ENCODE measurements at places on chromosomes 2 and 18.

GRCh38 chr2:144372410-144373080, 147.4 kb downstream of the ZEB2 start:
- no peak for DNase-seq

GRCh38 chr2:64328415-64328722, 125.6 kb upstream of the LGALSL start:
- no peak for DNase-seq

DNA sequence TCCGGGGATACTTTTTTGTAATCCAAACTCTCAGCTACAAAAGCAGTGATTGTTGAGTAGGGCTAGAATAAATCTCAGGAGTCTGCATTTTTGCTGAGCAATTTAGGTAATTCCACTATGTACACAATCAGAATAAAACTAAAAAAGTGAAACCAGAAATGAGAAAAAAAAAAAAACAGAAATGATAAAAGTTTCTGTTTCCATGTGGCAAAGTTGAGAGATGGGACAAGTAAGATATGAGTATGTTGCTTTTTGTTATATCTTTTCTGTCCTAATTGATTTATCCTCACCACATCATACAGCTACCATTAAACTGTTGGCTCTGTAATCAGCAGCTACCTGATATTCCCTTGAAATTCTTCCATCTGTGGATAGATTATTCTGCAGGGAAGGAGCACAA, 92.7 kb downstream of the VWC2L start:
- no peak for DNase-seq

DNA sequence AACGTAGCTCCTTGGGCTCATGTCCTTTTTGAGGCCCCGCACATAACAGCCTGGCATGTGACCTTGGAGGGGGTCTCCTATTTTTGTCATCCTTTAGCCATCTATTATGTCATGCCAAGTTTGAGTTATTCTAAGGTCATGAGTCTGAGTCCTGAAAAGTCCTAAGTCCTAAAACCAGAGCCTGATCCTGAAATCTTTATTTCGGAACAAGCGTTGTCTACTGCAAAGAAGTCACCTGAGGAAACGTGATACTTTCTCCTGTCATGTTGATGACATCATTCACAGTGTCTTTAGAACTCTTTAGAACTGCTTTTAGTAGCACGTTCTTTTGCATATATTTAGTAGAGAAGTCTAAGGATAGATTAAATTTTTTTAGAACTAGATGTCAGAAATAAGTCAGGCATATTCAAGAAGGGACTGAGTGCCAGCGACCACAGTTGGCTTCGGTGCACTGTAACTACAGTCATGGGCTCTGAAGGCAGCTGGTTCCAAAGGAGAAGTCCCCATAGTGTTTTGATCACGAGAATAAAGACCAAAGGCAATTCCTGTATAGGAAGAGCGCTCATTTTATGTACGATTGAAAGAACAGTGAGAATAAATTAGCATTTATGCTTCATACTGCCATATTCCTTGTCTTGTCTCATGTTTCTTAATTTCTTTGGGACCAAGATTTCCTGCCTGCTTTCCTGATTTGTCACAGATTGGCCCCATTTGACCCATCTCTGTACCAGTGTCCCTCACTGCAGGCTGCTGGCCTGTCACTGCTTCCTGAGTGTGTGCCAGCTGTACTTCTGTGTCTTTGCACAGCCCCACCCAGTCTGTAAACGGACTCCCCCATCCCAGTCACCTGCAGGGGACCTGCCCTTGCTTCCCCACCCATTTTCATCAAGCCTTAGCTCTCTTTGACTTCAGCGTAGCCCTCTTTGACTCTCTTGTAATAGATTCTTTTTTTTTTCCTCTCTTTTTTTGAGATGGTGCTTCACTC, 75.8 kb downstream of the ASAP2 start:
- no peak for DNase-seq

- no peak for DNase-seq
These were observed 29.4 kb upstream of the GMPPA start for GRCh38 chr2:219469186-219469724.

DNA sequence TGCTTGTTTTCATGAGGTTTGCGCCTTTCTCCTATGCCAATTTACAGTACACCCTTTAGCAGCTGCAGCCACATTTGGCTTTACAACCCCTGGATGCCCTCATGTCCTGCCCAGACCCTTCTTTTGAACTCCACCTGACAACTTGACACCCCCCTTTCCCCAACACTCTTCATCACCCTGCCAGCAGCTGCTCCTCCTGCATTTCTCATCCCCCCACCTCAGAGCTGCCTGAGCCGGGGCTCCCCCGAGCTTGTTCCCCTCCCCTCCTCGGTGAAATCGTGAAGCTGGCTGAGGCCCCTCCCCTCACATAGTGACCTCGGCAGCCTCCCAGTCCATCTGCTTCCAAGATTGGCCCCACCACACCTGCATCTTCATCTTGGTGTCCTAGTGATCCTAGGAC, 40.5 kb downstream of the LRRFIP1 start:
- no peak for DNase-seq

DNA sequence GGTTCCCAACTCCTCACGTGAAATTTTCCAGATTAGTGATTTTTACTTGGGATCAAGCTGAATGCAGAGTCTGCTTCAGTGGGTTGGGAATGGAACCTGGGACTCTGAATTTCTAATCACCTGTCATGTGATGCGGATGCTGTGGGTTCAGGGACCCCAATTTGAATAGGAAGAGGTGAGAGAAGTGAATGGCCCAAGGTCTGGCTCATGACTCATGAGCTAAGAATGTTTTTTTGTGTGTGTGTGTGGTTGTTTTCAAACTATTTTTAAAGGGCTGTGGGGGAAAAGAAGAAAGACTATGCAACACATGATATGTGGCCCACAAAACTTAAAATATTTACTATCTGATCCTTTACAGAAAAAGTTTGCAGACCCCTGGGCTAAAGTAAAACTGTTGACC, 108.5 kb upstream of the CYRIA start:
- no peak for DNase-seq

- no peak for DNase-seq
These were observed 153.4 kb downstream of the ERBB4 start for GRCh38 chr2:212385241-212385640.

DNA sequence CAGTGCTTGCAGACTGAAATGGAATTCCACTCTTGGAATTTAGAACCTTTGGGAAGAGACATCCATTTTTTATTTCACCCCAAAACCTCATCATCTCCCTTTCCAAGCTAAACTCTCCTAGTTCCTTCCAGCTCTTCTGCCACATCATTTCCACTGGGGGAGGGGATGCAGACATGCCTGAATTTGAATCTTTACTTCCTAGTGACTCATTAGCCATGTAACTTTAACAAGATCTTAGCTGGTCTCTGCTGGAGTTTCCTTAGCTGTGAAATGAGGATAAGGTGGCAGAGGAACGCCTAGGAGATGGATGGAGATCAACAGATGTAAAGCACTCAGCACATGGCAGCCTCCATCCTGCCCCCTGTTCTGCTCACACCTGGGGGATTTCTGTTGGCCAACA, 266.8 kb downstream of the EN1 start:
- DNase-seq, result no peak

DNA sequence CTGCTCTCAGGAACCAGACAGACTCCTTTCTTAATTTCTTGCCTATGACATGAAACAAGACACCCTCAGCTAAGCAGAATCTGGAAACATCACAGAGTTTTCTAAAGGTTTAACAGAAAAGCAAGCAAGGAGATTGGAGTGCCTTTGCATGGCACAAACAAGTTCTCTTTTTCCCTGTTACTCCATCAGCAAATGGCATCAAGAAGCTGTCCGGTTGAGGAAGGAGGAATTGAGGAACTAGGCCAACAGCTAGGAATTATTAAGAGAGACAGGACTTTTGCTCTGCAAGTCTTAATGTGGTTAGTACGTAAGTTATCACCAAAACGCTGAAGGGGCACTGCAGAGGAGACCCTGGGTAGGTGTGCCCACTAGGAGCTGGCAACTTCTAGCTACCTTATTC, 53.2 kb downstream of the NEB start:
- no peak for DNase-seq

DNA sequence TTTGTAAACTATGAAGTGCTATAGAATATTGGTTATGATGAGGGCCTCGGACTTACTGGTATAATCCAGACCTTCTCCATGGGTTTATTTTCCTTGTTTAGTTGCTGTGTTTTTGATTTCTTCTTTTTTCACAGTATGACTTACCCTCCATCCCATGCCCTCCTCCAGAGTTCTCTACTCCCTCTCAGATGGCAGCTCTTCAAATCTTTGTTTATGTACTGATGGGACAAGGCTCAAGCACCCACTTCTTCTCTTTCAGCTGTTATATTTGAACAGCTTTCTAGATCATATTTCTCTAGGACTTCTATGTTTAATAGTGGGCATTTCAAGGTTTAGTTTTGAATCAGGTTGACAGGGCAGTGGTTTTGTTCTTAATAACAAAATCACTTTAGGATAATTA, 43.9 kb downstream of the CLIP4 start:
- DNase-seq, result no peak

DNA sequence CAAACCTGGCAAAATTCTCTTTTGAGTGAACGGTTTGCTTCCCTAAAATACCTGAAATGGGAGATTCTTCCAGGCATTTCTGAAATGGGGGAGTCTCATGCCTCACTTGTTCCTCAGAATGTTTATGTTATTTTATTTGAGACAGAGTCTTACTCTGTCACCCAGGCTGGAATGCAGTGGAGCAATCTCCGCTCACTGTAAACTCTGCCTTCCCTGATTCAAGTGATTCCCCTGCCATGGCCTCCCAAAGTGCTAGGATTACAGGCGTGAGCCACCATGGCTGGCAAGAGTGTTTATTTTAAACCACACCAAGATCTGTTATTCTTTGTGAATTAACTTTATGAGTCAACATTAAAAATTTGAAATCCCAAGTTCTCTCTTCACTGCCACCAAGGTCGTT, 6.4 kb upstream of the FHL2 start:
- DNase-seq, result no peak

- peak; percentile 11 for DNase-seq
These were observed 226.8 kb downstream of the LDLRAD4 start for GRCh38 chr18:13445241-13445897.

- DNase-seq, result no peak
These were observed 1.7 kb downstream of the MAP2 start for GRCh38 chr2:209425471-209426071.

GRCh38 chr2:99974682-99975375, 167.6 kb downstream of the AFF3 start:
- DNase-seq, result no peak

DNA sequence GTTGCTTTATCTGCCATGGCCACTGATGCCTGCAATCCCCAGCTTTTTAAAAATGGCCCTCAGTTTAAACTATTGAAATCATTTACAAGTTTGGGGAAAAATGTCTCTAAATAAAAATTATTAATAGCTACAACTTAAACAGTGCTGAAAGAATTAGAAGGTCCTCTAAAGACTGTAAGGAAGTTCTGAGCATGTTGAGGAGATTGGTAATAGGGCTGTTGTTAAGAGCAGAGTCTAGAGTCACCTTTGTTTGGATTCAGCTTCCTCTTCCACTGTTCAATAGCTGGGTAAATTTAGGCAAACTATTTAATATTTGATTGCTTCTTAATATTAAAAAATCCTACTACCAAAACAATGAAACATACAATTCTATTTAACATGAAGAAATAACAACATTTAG, 1127.1 kb upstream of the DDX18 start:
- DNase-seq, result no peak

- no peak for DNase-seq
These were observed 36.7 kb downstream of the EPAS1 start for GRCh38 chr2:46333912-46334311.

DNA sequence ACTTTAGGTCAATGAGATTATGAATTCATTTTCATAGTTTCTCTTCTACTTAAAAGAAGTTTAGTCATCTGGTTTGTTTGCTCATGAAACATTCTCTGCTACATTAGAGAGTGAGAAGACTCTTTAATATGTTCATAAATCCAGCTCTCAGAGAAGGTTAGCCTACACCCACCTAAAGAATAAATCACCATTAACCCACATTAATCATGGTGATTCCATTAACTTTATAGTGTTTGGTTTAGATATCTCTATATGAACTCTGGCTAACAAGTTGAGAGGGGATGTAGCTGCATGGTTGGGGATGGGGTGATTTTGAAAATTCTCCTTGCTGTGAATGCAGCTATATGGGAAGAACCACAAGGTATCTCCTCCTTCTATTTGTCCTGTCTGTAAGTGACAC, 10.7 kb downstream of the TFPI start:
- DNase-seq, result no peak

GRCh38 chr2:109429567-109430328, 184.0 kb downstream of the SEPTIN10 start:
- DNase-seq, result no peak

DNA sequence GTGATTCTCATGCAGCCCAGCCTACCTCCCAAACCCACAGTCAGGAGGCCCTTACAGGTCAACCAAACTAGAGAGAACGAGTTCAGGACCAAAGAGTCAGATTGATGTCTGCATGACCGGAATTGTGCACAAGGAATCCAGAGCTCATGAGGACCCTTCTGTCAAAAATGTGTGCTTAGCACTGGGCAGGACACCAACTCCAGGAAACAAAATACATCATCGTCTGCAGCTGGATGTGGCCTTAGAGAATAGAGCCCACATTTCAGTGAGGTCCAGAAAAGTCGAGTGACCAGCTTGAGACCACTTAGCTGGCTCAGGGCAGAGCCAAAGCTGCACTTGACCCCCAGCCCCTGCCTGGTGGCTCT, 3.2 kb downstream of the TNS1 start:
- DNase-seq, result no peak

DNA sequence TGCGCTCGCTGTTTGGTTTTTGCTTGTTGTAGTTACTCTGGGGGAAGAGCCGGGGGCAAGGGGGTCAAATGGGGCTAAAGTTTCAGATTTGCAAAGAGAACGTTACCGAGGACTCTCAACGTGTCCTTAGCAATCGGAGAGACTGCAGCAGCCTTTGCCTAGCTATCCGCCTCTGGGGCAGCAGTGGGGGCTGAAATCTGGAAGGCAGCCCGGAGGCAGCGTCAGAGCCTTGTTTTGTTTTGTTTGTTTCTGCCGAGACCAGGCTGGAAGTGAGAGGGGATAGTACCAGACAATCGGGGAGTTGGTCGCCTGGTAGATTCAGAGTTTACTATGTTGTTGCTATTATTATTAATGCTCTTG, 1.2 kb downstream of the CDH20 start:
- no peak for DNase-seq

DNA sequence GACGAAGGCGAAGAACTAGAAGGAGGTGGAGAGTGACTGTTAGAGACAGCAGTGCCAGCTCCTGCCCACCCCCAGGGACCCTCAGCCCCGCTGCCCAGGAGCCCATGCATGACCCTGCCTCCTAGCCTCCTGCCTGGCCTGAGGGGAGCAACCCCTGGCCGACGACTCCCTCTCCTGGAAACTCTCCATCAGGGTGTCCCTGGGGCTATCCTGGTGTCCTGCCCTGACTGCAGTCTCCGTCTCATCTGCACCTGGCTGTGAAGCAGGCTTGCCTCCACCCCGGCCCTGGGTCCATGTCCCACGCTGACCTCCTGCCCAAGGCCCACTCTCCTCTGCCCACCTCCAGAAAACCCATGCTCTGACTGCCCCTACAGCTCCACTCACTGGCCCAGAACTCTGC, 120.2 kb downstream of the RPIA start:
- no peak for DNase-seq
